ENCODE measurements at places on chromosomes 6 and 20. TPM values are rescaled to one million over a fixed set of nuclear protein-coding genes. Genes with fewer than 3 reads are reported as not detected.

GRCh38 chr20:58685988-58686387 is 6.6 kb upstream of the NPEPL1 start:
- no peak overlapping the region for H3K4me3 ChIP-seq
- H3K4me1 ChIP-seq, result peaks cover 5% of the 10 kb centered on the region
- DNase-seq, result no peak
- no peaks in the 10 kb centered on the region for H3K27me3 ChIP-seq

DNA sequence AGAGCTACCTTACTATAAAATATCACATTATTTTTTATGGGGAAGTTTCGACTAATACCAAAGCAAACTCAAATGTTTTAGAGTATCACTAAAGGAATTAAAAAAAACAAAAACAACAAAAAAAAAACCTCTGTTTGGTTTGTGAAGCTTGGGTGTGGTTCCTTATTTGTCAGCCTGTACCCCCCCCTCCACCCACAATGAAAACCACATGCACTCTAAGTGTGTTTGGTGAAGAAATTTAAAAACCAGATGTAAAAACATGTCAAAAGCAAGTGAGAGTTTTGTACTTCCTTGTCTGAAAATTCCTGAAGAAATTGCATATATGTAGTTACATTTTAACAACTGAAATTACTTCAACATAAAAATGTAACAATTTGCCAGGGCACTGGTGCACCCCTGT is 3.1 kb downstream of the STK38 start:
- DNase-seq, result peak; percentile 75
- peaks cover 56% of the 10 kb centered on the region for H3K4me1 ChIP-seq
- peaks cover 32% of the 10 kb centered on the region for H3K36me3 ChIP-seq
- no peaks in the 10 kb centered on the region for H3K27me3 ChIP-seq
- peak overlapping the region; percentile 84 for H3K27ac ChIP-seq

GRCh38 chr6:33057222-33058150 is 16.0 kb downstream of the HLA-DPA1 start:
- no peaks in the 10 kb centered on the region for H3K36me3 ChIP-seq
- H3K4me1 ChIP-seq, result no peaks in the 10 kb centered on the region
- no peak overlapping the region for H3K27ac ChIP-seq

GRCh38 chr6:142871910-142872331 is 73.1 kb downstream of the HIVEP2 start:
- peaks cover 44% of the 10 kb centered on the region for H3K36me3 ChIP-seq
- peak overlapping the region; percentile 43 for H3K4me3 ChIP-seq
- no peaks in the 10 kb centered on the region for H3K27me3 ChIP-seq
- peaks cover 87% of the 10 kb centered on the region for H3K4me1 ChIP-seq

GRCh38 chr20:47792021-47792618 is 6.8 kb upstream of the SULF2 start:
- DNase-seq, result no peak
- no peak overlapping the region for H3K4me3 ChIP-seq
- no peaks in the 10 kb centered on the region for H3K36me3 ChIP-seq

DNA sequence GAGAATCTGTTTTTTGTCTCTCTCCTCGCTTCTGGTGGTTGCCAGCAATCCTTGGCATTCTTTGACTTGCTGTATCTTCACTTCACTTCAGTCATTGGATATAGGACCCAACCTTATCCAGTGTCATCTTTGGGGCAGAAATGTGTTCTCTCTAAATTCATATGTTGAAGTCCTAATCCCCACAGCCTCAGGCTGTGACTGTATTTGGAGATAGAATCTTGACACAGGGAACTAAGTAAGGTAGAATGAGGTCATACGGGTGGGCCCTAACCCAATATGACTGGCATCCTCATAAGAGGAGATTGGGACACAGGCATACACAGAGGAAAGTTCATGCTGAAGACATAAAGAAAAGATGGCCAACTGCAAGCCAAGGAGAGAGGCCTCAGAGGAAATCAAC is 51.9 kb upstream of the TPD52L1 start:
- no peak overlapping the region for H3K4me3 ChIP-seq
- no peaks in the 10 kb centered on the region for H3K4me1 ChIP-seq
- no peaks in the 10 kb centered on the region for H3K36me3 ChIP-seq
- H3K27ac ChIP-seq, result no peak overlapping the region
- peaks cover 18% of the 10 kb centered on the region for H3K27me3 ChIP-seq

GRCh38 chr6:159594750-159595117 is 98.3 kb downstream of the SOD2 start:
- no peak overlapping the region for H3K4me3 ChIP-seq
- H3K36me3 ChIP-seq, result no peaks in the 10 kb centered on the region
- no peak for DNase-seq
- H3K4me1 ChIP-seq, result peaks cover 15% of the 10 kb centered on the region
- peak overlapping the region; percentile 11 for H3K27ac ChIP-seq

BFSP1 gene
- 0.18 TPM for total RNA-seq
